Right cardiac atrium (tissue), 5 donors: ENCODE measurements at places on chromosomes 2 and 18.

DNA sequence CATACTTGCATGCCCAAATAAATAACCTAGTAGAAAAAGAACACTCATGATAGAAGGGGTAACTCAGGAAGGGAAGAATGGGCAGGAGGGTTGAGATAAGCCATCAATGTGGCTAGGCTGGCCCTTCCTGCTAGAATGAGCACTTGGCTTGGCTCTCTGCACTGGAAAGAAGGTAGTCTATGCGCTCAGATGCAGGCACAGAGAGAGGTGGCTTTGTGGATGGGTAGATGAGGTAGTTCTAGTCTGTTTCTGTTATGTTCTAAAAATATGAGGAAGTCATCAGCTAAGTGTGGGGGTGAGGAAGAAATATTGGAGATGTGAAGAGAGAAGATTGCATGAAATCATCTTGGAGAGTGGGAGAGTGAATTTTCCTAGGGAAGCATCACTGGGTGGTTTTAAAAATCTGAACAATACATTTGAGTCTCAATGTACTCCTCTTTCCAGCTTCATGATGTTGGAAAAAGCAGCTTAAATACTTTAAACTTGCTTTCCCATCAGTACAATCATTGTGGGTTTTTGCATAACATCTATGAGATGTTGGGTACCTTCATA, 357.1 kb downstream of the CNTNAP5 start:
- DNase-seq, result no peak

- DNase-seq, result peak; percentile 70
Measured at GRCh38 chr2:44955593-44956392, 14.3 kb downstream of the SIX3 start.

- no peak for DNase-seq
Measured at GRCh38 chr2:144194326-144195071, 325.4 kb downstream of the ZEB2 start.

GRCh38 chr18:47512726-47513435, 261.4 kb upstream of the SKOR2 start:
- DNase-seq, result no peak

GRCh38 chr2:133040170-133040569, 370.2 kb upstream of the LYPD1 start:
- DNase-seq, result no peak

- DNase-seq, result no peak
Measured at GRCh38 chr18:47434214-47434746, 182.8 kb upstream of the SKOR2 start.

- no peak for DNase-seq
Measured at GRCh38 chr2:135257383-135258090, 205.4 kb downstream of the RAB3GAP1 start.

DNA sequence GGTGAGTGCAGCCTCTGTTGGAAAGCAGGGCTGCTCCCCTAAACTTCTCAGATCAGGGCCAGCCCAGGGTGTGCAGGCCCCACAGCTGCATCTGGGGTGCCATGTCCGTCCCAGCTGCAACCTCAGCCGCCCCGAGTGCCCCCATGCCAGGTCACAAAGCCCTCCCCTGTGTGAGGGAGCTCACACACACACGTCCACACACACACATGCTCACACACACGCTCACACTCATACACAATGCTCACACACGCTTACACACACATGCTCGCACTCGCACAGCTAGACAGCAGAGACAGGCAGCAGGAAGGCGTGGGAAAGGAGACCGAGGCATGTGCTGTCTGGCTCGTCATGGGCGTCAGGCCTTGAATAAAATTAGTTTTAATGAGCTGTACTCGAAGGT, 55.4 kb downstream of the ADI1 start:
- DNase-seq, result no peak

DNA sequence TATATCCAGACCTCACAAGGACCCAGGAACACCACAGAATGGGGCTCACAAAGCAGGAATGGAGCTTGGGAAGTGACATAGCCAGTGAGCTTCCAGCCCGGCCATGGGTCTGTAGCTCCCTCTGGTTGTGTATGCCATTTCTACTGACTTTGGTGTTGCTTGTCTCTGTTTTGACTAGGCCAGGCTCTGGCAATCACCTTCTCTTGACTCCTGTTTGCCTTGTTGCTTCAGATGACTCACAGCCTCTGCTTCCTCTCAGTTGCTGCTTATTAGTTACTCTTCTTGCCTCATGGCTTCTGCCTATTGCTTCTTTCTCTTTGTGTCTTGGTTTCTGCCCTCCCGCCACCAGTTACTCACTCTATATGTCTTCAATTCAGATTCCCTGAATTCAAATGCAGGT, 15.8 kb upstream of the IER3IP1 start:
- no peak for DNase-seq

- DNase-seq, result no peak
Measured at GRCh38 chr2:157418239-157418641, 25.6 kb downstream of the CYTIP start.

DNA sequence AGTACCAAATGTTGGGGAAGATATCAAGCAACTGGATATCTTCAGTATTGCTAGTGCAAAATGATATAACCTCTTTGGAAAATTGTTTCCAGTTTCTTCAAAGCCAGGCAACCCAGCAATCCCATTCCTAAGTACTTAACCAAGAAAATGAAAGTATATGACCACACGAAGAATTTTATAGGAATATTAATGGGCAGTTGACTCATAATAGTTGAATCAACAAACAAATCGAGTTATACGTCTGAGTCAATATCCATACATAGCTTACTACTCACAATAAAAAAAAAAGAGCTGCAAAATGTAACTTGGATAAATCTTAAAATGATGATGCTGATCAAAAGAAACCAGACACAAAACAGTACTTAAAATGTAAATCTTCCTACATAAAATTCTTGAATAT, 810.4 kb downstream of the METTL4 start:
- DNase-seq, result no peak

DNA sequence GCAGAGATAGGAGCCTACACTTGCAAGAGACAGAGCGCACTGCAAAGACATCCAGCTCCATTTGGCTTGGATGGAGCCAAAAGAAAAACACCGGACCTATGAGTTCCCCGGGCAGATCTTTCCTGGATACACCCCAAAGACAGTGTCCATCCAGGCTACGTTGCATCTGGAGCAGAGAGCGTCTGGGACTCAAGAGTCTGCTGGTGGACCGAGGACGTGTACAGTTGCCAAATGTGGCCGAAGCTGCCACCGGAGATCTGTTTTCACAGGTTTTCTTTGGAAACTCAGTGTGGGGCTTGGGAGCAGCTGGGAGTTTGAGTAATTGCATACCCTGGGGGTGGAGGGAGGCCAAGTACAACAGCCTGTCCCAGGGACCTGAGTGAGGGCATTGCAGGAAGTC, 192.3 kb upstream of the OSR1 start:
- DNase-seq, result no peak

GRCh38 chr2:170829036-170829435, 12.3 kb downstream of the GAD1 start:
- no peak for DNase-seq

DNA sequence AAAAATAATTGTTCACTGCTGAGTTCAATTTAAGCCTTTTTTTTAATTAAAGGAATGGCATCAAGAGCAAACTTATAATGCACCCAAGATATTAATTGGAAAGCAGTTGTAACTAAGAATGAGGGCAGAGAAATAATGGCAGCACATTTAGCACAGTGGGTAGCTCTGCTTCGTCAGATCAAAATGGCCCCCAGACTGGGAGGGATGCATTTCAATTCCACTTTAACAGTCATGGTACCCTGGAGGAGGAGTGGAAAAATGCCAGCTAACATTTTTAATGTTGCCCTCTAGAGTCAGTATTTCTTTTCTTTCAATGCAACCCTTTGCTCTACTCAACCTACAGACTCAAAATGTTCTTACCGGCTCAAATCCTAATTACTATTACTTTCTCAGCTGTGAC, 504.8 kb upstream of the SETBP1 start:
- DNase-seq, result no peak

DNA sequence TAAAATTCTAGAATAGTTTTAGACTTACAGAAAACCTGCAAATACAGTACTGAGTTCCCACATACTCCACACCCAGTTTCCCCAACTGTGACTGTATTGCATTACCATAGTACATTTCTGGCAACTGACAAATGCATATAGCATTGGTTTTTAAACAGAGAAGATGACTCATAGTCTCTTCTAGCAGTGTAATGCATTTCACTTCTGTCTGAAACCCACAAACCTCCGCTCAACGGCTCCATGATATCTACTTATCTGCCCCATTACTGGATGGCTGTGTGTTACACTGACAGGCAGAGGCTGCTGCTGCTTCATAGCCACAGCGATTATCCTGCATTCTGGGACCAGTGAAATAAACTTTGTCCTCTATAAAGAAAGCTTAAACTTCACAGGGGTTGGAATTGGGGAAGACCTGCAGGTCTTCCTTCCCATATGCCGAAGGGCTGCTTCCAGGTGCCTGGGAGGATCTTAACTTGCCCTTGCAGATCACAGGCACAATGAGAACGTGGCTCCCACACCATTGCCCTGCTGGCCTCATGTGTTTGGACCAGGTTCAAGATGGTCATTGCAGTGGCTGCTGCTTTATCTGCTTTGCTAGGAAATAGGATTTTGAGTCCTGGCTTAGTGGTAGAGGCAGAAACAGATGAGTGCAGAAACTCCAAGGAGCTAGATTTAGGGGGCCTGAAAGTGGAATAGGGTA, 742.6 kb upstream of the HS6ST1 start:
- no peak for DNase-seq

DNA sequence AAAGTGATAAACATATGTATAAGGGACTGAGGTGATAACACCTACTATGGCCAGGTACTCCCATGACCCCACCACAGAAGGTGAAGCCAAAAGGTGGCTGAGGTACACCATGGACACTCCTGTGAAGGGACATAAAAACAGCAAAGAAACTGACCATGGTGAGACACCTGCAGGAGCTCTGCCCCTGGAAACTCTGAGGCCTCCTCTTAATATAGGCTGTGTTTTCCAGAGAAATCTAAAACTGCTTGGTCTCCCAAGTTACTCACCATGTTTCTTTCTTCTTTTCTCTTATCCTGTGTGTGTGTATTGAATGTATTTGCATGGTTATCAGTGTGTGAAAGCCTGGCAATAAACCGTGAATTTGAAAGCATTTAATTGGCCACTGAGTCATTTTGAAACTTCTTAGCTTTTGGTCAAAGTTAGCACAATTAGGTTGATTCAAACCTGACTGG, 739.3 kb upstream of the GCFC2 start:
- DNase-seq, result no peak

GRCh38 chr2:125656190-125656589, 999.8 kb upstream of the GYPC start:
- DNase-seq, result no peak

GRCh38 chr2:169670215-169670651, 24.0 kb downstream of the CFAP210 start:
- DNase-seq, result no peak

DNA sequence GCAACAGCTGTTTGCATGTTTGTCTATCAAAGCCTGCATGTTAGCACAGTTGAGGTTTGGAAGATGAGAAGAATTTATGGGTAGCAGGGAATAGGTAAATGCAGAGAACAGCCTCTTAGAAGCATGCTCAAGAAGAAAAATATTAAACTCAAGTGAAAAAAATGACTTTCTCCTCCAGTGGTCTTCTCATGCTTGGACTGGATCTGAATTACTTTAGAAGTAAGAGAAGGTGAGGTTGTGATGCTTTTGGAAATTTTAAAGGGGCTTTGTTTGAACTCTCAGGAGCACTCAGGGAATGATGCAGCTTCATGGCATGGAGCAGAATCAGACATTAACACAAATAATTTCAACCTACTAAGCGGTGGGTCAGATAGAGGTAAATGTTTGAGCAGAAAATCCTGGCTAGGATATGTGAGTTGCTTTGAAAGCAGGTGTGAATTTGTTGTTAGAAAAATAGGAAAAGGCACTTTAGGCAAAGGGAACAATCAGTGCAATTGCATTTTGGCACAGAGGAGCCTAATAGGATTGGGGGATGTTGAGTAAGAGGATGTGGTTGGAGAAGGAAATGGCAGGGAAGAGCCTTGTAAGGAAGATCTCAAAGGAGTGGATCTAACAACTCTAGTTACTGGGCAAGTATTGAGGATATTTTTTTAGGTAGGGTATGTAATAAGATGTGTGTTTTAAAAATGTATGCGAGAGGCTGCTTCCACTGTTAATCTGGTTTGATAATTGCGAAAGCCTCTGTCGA, 76.3 kb downstream of the DDX1 start:
- no peak for DNase-seq

DNA sequence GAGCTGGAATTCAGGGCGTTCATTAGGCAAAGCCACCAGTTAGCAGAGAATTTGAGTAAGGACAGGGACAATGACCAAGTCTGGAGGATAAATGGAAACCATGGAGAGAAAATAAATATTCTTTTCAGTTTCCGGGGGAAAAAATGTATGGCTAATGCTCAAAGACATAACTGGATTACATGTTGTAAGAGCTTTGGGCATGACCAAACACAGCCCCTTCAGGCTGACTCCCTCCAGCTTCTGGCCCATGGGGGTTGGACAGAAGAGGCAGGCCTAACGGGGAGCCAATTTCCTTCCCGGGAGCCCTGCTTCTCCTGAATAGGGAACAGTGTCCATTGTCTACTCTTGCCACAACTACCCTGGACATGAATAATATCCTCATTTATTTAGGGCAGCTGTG, 39.5 kb upstream of the FOXI3 start:
- no peak for DNase-seq

DNA sequence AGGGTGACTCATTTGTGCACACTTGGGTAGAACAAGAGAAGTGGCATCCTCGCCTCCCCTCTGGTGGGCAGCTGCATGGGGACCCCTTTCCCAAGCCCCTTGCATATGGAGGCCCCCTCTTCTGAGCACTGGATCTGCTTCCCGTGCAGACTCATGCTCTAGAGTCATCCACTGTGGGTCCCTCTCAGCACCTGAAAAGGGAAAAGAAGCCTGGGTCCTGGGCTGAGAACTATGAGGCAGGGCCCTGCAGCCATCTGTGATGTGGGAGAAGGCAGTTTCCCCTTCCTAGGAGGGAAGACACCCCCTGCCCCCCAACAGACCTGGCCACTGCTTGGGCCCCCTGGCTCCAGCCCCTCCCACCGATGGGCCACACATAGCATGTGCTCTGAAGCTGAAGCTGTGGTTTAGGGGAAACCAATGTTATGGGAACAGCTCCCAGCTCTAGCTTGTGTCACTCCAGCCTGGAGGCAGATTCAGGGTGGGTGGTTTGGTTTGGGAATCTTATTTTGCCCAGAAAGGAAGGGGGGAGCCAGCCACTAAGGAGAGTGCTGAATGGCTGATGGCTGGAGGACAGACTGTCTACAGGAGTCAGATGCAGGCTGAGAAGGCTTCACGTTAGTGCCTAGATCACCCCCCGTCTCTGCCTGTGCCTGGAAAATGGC, 172.8 kb downstream of the GLI2 start:
- DNase-seq, result no peak

GRCh38 chr18:2636126-2636631, 19.3 kb upstream of the SMCHD1 start:
- no peak for DNase-seq

DNA sequence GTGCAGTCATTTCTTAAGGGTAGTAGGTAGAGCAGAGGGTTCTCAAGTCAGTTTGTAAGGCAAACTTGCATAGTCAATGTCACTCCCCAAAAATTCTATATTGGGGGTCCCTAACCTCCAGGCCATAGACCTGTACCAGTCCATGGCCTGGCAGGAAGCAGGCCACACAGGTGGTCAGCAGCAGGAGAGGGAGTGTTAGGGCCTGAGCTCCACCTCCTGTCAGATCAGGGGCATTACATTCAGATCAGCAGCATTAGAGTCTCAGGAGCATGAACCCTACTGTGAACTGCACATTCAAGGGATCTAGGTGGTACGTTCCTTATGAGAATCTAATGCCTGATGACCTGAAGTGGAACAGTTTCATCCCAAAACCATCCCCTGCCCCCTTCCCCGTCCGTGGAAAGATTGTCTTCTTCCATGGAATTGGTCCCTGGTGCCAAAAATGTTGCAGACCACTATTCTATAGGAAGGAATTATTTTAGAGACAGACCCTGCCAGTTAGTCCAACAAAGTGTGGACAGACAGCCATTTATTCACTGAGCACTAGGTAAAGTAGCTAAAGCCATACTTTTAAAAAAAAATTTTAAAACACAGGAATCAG, 6.7 kb downstream of the COA5 start:
- DNase-seq, result no peak
